ENCODE measurements at places on chromosomes 7 and 10. TPM values are rescaled to one million over a fixed set of nuclear protein-coding genes. Genes with fewer than 3 reads are reported as not detected.

GRCh38 chr7:36736090-36736898, 12.0 kb upstream of the AOAH start:
- DNase-seq: no peak
- H3K4me3 ChIP-seq: no peak overlapping the region
- no peak overlapping the region for H3K27ac ChIP-seq
- no peaks in the 10 kb centered on the region for H3K36me3 ChIP-seq
- peaks cover 12% of the 10 kb centered on the region for H3K4me1 ChIP-seq

DNA sequence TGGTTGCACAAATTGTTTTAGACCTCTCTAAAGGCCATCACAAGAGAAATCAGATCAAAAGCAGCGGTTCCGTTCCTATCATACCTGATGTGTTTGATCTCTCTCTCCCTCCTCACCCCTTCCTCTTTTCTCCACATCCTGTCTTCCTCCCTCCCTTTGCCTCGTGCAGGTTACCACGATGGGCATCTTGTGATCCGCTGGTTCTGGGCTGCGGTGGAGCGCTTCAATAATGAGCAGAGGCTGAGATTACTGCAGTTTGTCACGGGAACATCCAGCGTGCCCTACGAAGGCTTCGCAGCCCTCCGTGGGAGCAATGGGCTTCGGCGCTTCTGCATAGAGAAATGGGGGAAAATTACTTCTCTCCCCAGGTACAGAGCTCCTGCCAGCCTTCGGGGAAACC, 28.5 kb upstream of the STK17A start:
- no peak overlapping the region for H3K27ac ChIP-seq
- H3K4me1 ChIP-seq: no peaks in the 10 kb centered on the region
- DNase-seq: no peak
- no peak overlapping the region for H3K4me3 ChIP-seq

Gene EPHA1
- polyA plus RNA-seq: 0.50 TPM

- no peaks in the 10 kb centered on the region for H3K36me3 ChIP-seq
- no peak overlapping the region for H3K27ac ChIP-seq
- no peak overlapping the region for H3K4me3 ChIP-seq
- peaks cover 50% of the 10 kb centered on the region for H3K27me3 ChIP-seq
- H3K4me1 ChIP-seq: peaks cover 16% of the 10 kb centered on the region
- DNase-seq: no peak
These were observed 18.0 kb downstream of the CAMK2B start for GRCh38 chr7:44307301-44307900.

DNA sequence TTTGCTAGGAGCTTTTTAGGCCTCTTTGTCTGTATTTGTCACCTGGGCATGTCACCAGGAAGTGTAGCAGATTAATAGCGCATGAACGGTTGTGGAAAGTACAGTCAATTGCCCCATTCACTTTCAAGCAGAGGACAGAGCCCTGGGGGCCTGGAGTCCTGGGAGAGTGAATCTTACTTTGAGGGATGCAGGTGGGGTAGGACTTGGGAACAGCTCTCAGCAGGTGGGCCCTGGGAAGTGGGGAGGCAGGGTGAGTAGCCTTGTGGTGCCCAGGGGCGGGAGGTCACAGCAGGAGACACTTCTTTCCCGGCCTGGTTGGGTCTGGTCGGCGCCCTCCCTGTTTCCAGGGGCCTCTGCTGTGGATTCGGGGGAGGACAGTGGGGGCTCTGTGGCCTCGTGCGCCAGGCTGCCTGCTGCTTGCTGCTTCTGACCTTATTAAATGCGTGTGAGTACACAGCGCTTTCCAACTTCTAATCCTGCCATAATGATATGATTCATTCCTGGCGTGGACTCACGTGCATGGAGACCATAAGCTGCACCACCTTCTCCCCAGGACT, 51.6 kb upstream of the AQP1 start:
- H3K27ac ChIP-seq: no peak overlapping the region
- no peak for DNase-seq
- H3K4me3 ChIP-seq: no peak overlapping the region
- no peaks in the 10 kb centered on the region for H3K4me1 ChIP-seq
- H3K36me3 ChIP-seq: no peaks in the 10 kb centered on the region

Gene KAZALD1
- polyA plus RNA-seq: 0.37 TPM

GRCh38 chr7:42606193-42606905, 305.5 kb downstream of the C7orf25 start:
- no peak overlapping the region for H3K4me3 ChIP-seq
- no peaks in the 10 kb centered on the region for H3K36me3 ChIP-seq
- DNase-seq: no peak

Data from B cell (primary cell).